Stimulated activated CD8-positive, alpha-beta memory T cell treated with anti-CD3 and anti-CD28 coated beads, Interleukin-7, amount 100 ng/mL, for 24 hours (primary cell): ENCODE measurements at places on chromosomes 1 and 21.
A peak's percentile ranks its signal among the peaks of the same experiment; 100 is the strongest.

- DNase-seq = no peak
Observed at GRCh38 chr1:208587110-208587509, 342.9 kb upstream of the PLXNA2 start.

DNA sequence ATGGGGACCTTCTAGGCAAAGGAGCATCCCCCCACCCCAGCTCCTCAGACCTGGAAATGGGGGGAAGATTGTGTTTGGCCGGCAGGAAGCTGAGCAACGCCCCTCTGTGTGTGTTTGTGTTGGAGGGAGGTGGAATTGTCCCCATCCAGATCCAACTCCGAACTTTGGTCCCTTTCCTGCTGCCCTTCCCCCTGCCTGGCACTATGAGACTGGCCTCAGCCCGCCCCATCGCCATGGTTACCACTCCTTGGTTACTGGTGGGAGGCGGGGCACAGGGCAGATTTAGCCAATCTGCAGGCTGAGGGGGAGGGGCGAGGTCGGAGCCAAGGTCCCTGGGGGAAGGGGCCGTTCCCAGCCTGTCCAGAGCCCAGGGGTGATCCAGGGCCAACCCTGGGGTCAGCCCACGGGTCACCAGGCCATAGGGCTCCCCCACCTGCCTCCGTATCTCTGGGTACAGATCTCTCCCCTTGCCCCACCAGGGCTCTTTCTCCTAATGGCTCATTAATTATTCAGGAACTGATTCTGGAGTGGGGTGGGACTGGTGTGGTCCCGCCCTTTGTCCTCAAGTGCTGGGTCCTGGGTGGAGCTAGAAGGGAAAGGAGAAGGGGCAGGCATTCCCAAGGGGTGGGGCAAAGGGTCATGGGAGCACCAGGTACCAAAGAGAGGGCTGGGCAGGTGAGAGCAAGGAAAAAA, 15.2 kb downstream of the PTPRF start:
- no peak for DNase-seq

DNA sequence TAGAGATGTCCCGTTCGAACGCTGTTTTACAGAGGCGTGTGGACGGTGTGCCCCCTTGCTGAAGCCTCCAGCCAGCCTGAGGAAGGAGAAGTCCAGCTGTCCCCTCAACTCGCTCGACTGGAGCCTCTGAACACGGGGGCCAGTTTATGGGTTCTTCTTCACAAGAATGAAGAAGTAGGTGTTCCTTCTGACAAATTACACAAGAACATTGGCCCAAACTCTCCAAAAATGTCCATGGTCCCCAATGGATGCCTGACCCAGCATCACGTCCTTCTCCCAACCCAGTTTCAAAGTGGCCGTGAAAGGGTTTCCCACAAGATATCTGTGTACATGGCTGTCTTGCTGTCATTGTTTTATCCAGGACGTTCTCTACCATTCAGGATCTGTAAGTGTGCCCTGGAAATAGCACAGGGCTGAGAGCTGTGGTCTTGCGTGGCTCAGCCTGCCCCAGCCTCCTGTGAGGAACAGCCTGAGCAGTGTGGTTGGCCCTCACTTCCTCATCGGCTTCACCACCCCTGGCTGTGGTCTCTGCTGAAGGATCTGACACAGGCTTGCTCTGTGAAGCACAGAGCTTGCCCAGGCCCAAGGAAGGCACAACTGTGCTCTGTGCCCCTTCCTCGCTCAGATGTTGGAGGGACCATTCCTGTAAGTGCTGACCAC, 1.0 kb upstream of the S100B start:
- no peak for DNase-seq

- no peak for DNase-seq
Observed at GRCh38 chr1:88979749-88980116, 12.7 kb downstream of the KYAT3 start.

- no peak for DNase-seq
Observed at GRCh38 chr21:28675331-28676041, 317.2 kb downstream of the LTN1 start.

DNA sequence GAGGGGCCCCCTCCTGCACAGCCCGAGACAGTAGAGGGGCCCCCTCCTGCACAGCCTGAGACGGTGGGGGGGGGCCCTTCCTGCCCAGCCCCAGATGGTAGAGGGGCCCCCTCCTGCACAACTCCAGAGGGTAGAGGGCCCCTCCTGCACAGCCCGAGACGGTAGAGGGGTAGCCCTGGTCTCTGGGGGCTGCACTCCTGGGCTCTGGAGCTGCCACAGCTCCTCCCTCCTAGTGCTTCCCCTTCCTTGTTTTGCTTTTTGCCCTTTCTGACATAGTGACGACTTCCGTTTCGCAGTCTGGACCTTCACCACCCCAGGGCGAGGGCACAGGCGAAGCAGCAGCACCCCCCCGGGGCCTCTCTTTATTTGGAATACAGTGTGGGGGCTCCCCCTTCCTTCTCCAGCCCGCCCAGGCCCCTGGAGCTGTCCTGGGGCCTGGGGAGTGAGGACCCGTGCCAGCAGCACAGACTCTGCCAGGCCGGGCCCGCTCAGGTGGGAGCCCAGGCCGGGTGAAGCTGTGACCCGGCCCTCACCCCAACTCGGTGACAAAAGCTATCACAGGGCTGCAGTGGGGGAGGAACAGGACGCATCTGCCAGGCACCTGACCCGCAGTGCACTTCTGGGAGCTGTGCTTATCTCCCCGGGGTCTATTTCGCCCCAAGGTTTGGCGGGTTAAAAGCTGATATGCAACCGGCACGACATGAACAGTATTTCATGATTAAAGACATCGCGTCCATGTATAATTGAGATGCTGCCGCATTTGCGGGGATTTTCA, 1.1 kb upstream of the PRXL2B start:
- peak; percentile 30 for DNase-seq

DNA sequence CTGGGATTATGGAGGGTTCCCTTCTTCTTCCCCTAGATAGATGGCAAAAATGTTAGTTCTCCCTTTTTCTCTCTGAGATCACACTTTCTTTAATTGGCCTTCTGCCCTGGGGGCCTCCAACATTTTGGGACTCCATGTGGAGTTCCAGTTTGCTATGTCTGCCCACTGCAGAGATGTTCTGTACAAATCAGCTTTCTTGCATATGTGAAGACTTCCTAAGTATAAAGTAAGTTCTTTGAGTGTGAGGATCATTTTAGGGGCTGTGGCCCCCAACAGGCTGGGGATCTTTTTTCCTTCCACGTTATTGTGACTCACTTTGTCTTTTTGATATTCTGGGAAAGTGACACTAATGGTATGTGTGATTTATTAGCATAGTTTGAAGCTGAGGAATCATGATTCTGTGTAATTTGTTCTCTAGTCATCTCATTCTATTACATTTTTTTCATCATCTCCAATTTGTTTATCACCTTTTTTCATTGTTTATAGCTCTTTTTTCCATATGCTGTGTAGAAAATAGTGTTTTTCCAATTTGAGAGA, 48.2 kb downstream of the HHAT start:
- DNase-seq = no peak

DNA sequence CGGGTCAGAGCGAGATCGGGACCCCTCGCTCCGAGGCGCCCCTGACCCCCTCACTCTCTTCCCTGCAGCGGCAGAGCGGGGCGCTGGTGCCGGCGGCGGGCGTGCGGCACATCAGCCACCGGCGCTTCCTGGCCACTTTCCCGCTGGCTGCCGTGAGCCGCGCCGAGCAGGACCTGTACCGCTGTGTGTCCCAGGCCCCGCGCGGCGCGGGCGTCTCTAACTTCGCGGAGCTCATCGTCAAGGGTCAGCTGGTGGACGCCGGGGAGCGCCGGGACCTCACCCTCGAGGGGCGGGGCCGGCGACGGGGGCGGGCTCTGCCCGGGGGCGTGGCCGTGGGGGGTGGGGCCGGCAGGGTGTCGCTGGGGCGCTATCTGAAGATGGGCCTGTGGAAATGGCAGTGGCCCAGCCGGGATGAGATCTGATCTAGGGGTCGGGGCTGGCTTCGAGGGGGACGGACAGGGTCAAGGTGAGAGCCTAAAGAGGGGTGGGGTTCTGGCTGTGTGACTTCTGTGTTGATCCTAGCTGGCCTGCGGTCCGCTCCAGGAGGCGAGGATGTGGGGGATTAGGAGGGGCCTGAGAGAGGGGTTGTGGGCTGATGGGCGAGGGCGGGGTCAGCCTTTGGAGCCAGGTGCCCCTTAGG, 23.6 kb downstream of the PTPRU start:
- no peak for DNase-seq

DNA sequence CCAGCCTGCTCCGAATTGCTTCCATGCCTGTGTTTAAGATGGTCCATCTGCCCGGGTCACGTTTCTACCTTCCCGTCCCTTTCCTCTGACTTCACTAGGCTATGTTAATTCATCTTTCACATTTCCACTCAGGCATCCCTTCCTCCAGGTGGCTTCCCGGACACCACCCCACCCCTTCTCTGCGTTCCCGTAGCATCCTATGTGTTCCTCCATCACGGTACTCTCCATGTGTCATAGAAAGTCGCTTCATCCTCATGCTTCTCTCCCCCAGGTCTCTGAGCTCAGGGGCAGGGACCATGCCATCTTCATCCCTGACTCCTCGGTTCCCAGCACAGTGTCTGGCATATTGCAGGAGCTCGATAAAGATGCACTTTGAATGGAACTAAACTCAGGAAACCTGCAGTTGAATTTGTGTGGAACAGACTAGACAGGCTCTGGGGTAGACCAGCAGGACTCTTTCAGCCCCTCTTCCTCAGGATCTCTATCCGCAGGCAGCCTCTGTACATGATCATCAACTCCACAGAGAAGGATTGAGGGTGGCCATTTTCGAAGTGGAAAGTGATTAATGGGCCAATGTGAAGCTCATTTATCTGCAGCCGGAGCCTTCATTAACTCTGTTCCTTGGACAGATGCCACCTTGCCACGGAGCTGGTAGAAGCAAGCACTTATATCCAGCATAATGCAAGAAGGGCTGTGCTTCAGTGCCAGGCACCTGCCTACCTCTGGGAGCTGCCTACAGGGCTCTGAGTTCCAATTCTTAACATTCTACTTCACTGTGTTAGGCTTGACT, 9.1 kb downstream of the C1orf226 start:
- DNase-seq = no peak

- no peak for DNase-seq
Observed at GRCh38 chr1:5798151-5798730, 194.0 kb downstream of the NPHP4 start.

DNA sequence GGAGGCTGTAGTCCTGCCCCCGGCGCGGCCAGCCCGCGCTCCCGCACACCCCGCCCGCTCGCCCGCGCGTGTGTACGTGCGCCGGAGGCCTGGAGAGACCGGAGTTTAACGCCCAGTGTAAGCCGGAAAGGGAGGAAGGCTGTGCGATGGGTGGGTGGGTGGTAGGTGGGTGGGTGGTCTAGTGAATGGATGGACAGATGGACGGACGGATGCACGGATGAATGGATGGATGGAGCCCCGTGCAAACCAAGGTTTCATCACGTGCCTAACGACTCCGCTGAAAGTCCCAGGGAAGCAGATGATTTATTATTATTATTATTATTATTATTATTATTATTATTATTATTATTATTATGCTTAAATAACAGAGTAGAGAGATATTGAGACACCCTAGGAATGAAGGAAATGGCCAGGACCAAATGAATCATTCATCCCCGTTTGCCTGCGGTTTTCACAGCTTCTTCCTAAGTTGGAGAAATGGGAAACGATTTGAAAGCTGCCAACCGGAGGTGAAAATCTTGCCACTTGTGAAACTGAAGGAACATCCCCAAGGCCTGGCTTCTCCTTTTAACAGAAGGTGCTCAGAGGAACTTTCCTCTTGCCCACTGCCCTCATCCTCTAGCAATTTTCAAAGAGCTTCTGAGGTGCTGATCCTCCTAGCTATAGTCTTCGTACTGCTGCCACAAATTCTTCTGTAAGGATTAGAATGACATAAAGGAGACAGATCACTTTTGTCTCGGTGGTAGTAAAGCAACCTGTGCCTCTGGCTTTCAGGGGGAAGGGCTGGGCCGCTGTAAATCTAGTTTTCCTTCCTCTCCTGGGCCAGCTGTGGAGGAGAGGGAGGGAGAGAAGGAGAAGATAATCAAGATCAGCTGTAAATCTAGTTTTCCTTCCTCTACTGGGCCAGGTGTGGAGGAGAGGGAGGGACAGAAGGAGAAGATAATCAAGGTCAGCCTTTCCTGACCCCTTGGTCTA, 648 bp upstream of the RGS7 start:
- no peak for DNase-seq

GRCh38 chr1:107276247-107276646, 135.4 kb downstream of the NTNG1 start:
- DNase-seq = no peak

- DNase-seq = no peak
Observed at GRCh38 chr1:121515235-121515634, 330.5 kb downstream of the SRGAP2C start.

GRCh38 chr1:40067851-40068250, 27.3 kb downstream of the CAP1 start:
- no peak for DNase-seq

GRCh38 chr1:169109561-169110134, 3.2 kb downstream of the ATP1B1 start:
- no peak for DNase-seq

- DNase-seq = no peak
Observed at GRCh38 chr1:220044678-220045355, 1.5 kb downstream of the EPRS1 start.

- DNase-seq = no peak
Observed at GRCh38 chr1:80282536-80282935, 1276.0 kb upstream of the ADGRL4 start.

GRCh38 chr1:85494074-85494903, 29.3 kb upstream of the DDAH1 start:
- no peak for DNase-seq

DNA sequence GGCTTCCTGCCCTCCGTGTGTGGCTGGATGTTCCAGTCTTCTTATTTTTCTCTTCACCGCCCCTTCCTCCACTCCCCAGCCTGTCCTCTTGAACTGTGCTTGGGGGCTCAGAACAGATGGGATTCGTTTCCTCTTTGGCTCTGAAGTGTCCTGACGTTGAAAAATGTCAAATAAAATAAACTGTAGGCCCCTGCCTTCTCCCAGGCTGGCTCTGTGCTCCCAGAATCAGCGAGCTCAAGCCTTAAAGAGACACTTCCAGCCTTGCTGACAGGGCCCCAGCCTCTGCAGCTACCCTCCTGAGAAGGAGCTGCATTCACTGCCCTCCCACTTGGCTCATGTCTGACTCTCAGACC, 104.2 kb upstream of the IPO9 start:
- DNase-seq = no peak

- no peak for DNase-seq
Observed at GRCh38 chr1:156286061-156286460, 1.9 kb downstream of the TMEM79 start.

GRCh38 chr1:43887748-43888147, 45.9 kb upstream of the ARTN start:
- no peak for DNase-seq

- DNase-seq = no peak
Observed at GRCh38 chr1:243745356-243745755, 104.7 kb downstream of the AKT3 start.

- DNase-seq = no peak
Observed at GRCh38 chr1:35367914-35368313, 99.4 kb downstream of the ZMYM4 start.

GRCh38 chr1:236284291-236284721, 2.5 kb upstream of the ERO1B start:
- DNase-seq = no peak

DNA sequence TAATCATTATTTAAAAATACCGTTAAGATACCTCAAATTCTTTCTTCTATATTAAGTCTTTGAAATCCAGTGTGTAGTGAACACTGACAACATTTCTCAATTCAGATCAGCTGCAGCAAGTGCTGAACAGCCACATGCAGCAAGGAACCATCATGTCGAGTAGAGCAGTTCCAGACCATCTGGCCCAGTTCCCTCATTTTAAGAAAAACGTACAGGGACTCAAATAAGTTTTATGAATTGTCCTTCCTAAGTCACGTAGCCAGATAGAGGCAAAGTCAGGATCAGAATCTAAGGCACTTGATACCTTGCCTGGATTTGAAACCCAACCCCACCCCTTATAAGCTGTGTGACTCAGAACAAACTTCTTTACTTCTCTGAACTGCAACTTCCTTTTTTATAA, 132.4 kb downstream of the PROX1 start:
- DNase-seq = no peak
